Inflammatory macrophage (primary cell): ENCODE measurements at places on chromosomes 4 and X.
A peak's percentile ranks its signal among the peaks of the same experiment; 100 is the strongest.

GRCh38 chr4:149987330-149988086 is 90.7 kb upstream of the DCLK2 start:
- DNase-seq = no peak

DNA sequence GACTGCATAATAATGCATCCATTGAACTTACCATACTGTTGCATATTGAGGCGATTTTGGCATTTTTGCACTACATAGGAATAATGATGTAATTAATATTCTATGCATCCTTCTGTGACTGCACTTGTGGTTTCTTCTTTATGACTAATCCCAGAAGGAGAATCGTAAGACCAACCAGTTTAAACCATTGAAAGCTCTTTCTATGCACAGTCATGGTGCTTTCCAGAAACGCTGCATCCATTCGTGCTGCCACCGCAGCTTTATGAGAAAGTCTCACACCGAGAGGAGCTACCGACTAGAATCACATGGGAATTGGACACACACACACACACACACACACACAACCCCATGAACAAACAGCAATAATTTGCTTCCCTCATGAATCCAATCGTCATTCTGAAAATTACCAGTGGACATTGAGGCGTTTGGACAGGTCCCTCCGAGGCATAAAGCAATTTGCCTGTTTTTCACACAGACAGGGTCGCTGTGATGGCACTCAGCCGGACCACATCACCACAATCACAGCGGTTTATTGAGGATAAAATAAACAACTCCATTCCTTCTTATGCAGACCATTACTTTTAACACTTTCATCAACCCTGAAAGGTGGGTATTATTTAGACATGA is 64.2 kb downstream of the PACRGL start:
- DNase-seq = no peak

DNA sequence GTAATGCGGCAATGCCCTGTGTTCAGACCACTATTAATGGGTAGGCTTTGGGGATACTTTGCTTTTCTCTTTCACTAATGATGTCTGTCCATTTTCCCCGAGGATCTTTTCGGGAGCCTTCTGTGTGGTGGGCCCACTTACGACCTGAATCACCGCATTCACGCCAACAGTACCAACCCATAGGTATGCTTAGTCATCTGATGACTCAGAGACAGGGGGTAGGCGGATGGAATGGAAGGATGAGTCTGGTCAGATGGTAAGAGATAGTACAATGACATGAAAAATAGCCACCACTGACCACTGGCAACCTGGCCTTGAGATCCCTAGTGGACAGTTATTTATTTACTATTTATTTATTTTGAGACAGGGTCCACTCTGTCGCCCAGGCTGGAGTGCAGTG is 76.0 kb upstream of the DHRSX start:
- no peak for DNase-seq

GRCh38 chrX:12210196-12210815 is 72.0 kb downstream of the FRMPD4 start:
- no peak for DNase-seq

- DNase-seq = peak; percentile 47
Observed at GRCh38 chrX:39261446-39262147, 460.3 kb downstream of the MID1IP1 start.

DNA sequence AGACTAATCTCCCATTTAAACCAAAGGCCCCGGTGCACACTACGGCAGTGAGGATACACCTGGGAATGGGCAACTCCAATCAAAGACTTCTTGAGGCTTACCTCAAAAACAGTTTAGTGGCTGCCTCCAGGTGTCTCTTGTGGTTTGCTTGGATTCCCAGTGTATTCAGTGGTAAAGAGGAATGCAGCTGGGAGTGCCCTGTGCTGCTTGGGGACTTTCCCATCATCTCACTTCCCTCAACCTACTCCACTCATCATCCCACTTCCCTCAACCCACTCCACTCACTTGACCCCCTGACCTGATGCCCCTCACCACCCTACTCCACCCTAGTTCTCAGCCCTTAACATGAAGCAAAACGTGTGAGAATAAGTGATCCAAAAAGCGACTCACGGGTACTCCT is 177.3 kb upstream of the ETNPPL start:
- DNase-seq = no peak

GRCh38 chr4:147015491-147015890 is 69.8 kb upstream of the TTC29 start:
- DNase-seq = no peak

DNA sequence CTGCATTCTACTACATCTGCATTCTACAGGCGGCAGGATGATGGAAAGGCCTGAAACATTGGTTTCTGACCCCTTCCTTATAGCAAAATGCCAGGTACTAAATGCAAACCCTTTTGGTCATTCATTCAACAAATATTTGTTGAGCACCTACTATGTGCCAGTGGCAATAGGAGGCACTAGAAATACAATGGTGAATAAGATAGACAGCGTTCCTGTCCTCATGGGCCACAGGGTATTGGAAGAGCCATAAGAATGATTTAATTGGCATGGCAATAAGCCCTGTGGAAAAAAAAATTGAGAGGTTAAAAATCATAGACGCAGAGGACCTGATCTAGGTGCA is 17.3 kb upstream of the LAP3 start:
- no peak for DNase-seq

DNA sequence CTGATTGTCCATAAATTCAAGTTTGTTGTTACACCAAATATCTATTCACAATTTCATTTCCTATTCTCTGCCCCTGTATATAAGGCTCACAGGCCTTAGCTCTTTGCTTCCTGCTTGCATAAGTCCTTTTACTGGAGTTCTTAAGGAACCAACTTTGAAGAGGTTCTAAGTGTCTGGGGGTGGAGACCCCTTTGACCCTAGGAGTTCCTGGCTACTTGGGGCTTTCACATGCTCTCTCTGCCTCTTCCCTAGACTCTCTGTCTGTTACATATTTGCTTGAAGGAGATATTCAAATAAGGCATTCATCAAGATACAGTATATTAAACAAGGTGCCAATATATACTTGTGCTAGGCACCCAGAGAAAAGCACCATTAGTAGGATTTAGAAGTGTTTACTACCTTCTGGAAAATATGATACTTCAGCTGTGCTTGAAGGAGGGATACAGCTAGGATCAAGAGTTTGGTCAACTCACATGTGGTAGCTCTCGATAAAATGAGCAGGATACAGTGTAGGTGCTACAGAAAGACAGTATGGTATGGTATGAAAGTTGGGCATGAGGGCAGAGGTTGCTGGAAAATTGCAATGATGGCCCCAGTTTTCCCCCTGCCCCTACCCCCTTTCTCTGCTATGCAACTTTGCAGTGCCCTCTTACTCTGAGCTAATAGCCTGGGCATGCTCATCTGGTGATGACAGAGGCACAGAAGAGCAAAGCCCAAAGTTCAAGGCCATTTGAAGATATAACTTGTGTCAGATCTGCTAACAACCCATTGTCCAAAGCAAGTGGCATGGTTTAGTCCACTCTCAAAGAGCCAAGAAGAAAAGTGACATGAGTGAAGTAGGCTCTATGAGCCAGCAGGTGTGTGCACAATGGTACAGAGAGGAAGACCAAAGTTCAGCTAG is 107.6 kb upstream of the CPEB2 start:
- DNase-seq = no peak

DNA sequence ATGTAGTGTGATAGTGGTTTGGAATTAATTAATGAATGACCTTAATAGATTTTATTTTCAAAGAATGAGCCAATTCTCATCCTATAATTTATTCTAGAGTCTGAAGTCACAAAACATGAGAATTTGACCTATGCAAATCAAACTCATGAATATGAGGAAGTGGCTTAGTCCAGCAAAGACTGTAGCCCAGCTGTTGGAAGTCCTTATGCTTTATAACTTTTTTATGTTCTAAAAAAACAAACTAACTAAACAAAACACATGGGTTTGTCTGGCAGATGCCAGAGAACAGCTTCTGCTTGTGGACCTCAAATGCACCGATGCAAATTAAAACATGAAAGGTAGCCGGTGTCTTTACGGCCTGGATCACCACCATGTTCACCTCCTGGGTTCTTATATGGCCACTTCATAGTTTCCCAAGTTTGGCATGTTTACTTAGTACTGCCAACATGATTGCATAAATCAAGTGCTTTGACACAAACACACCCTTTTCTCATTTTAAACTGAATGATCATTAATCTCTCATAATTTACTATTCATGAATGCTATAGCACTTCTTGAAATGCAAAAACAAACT is 277.4 kb downstream of the PAPSS1 start:
- no peak for DNase-seq

DNA sequence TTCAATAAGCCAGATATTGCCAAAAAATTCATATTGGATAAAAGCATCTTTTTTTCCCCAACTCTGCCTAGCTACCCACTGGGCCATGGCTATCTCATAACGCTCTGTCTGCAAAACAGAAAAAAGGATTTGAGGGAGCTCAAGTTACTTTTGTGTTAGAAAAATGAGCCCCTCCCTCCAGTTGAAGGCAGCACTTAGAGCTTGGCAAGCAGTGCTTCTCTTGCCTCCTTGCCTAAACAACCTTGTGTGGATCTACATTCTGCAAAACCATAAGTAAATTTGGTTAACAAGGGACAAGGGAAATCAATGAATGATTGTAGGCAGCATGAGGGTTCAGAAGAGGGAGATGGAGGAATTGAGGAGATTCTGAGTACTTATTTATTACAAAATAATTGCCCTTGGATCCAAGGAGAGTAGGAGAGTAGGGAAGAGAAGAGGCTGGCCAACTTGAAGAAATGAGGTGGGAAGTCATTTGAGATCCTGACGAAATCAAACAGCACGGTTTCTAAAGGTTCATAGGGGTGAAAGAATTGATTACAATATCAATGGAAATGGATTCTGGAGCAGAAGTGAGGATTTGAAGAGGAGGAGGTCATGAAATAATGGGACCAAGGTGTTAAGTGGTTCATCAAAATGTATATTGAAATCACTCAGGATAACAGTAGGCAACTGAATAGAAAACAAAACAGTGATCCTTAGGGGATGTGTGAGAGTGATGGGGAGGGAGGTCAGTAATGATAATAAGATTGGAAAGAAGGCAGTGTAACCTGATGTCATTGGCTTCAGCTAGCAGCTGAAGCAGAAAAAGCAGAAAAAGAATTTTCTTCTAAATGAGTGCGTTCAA is 434.8 kb upstream of the IGFBP7 start:
- DNase-seq = no peak

GRCh38 chr4:110250023-110250387 is 51.6 kb upstream of the ELOVL6 start:
- DNase-seq = no peak

DNA sequence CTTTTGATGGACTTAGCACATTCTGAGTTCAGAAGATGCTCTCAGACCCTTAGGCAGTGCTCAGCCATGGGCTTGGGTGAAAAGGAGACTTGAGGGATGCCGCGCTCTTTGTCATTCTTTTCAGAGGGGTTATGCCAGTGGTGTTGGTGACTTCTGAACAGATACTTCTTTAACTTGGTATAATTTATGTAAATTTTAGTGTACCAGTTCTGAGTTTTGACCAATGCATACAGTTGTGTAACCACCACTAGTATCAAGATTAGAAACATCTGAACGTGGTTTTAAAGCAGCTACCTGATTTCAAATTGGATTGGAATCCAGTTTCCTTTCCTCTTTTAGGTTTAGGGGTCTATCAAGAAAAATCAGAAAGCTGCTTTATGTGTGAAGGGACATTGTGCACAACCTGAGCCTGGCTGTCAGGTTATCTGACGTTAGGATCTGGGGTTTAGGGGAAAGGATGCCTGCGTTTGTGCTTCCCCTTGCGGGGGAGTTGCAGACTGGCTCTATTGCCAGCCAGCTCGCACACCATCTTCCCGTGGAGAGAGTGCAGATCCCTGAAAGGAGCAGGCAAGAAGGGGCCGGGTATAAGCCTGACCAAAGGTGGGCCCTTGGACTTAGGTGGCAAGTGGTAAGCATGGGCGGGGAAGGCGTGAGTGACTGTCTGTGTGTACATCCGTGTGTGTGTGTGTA is 19.0 kb downstream of the SMS start:
- DNase-seq = no peak

DNA sequence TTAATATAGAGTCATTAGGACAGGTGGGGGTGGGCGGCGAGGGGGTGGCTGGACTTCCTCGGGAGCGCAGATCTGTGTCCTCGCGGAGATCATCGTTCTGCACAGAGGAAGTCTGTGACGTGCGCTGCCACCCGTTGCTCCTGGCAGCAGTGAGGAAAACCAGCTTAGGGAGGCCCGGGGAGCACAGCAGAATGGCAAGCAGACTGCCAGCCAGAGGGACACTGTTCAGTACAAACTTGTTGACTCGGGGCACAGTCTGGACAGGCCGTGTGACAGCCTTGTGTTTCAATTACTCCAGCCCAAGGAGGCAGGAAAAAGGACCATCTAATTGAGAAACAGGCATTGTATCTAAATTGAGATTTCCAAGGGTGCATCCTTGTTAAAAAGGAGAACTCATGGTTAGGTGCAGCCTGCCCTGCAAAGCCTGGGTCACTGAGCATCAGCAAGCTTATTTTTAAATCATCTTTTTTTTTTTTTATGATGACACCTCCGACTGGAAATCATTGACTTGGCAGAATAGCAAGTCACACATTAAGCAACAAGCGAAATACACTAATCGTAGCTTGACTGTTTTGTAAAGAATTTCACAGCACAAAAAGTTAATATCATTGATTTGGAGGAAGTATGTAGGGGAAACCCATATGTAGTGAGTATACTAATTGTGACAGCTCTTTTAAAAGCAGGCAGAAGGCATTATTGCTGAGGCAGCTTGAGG is 512.0 kb upstream of the FAT1 start:
- no peak for DNase-seq

DNA sequence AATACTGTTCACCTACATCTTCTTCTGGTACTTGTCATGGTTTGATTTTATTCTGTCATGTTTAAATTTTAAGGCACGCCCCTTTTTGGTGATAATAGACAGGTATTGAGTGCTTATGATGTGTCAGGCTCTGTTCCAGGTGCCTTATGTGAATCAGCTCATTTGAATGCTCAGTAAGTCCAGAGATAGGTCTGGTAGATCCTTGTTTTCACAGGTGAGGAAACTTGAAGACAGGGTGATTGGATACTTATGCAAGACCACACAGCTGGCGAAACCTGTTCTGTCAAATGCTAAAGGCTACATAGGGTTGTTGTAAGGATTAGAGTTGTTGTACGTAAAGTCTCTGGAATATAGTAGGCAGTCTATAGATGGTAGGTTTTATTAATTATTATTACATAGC is 9.6 kb upstream of the SLC25A14 start:
- DNase-seq = no peak

GRCh38 chr4:154406018-154406795 is 85.4 kb downstream of the DCHS2 start:
- peak; percentile 67 for DNase-seq

GRCh38 chr4:35138449-35138848 is 1105.9 kb downstream of the ARAP2 start:
- no peak for DNase-seq

- DNase-seq = no peak
Observed at GRCh38 chrX:86014421-86014820, 32.9 kb downstream of the CHM start.

DNA sequence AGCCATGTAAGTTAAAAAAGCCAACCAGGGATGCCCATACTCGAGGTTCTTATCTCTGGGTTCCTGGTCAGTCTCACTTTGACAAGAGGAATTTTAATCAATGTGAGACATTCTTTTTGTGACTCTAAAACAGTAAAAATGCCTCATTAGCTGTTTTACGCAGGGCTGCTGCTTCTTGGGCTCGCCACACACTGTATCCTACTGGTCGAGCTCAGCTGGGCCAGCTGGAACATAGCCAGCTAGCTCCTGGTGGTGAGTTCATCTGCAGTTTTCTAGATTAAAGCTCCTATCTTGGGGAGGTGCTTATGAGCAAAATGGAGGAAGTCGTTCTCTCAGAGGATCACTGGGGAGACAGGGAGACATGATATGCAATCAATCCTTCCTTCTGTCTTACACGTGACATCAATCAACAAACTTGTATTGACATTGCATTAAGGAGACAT is 55.9 kb upstream of the LEF1 start:
- DNase-seq = no peak
